Cerebellar nuclear complex (tissue), 1 donor: ENCODE measurements at places on chromosomes 16 and 17.

- peak; percentile 48 for DNase-seq
Measured at GRCh38 chr17:78040440-78041385, 82.2 kb downstream of the TNRC6C start.

DNA sequence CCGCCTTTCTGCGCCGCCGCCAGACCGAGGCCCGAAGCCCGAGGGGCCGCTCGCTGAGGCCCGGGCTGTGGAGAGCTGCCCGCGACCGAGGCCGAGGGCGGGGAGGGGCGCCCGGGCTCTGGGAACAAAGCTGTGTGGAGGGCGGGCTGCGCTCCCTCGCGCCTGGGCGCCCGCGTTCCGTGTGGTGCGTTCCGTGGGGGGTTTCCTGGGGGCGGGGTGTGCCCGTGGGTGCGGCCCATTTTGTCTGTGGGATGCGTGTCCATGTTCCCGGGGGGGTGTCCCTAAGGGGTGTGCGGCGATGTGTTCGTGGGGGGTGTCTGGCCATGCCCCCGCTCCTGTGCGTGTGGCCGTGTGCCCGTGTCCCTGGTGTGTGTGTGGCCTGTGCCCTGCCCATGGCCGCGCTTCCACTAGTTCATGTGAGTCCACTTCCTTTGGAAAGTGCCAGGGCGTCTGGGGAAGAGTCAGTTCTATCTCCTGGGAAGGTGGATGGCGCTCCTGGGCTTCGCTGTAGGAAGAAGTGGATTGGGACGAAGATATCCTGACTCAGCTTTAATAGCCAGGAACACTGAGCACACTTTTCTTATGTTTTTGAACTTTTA is 520 bp downstream of the JPT2 start:
- no peak for DNase-seq

DNA sequence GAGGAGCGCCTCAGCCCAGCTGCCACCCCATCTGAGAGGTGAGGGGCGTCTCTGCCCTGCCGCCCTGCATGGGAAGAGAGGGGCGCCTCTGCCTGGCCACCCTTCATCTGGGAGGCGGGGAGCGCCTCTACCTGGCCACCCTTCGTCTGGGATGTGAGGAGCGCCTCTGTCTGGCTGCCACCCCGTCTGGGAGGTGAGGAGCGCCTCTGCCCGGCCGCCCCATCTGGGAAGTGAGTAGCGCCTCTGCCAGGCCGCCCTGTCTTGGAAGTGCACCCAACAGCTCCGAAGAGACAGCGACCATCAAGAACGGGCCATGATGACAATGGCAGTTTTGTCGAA is 114.4 kb upstream of the CES5A start:
- no peak for DNase-seq

DNA sequence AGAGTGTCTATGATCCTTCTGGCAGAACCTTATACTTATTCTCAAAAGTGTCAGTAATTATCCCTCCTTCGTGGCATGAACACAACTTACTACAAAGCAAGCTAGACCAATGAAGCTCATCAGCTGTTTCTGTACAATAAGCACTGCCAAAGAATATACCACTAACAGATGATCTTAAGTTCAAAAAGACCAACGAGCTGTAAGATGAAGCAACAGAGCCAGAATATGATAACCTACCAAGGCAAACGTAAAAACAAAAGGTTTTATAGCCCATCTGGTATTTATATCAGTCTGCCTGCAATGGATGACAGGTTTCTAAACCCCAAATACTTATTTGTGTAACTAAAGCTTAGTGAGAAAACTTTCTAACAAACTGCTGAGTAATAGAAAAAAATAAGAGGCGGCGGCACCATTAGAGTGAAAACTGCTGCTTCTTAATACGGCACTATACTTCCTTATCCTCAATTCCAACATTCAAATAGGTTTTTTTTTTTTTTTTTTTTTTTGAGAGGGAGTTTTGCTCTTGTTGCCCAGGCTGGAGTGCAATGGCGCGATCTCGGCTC is 22.1 kb downstream of the NME2 start:
- no peak for DNase-seq

DNA sequence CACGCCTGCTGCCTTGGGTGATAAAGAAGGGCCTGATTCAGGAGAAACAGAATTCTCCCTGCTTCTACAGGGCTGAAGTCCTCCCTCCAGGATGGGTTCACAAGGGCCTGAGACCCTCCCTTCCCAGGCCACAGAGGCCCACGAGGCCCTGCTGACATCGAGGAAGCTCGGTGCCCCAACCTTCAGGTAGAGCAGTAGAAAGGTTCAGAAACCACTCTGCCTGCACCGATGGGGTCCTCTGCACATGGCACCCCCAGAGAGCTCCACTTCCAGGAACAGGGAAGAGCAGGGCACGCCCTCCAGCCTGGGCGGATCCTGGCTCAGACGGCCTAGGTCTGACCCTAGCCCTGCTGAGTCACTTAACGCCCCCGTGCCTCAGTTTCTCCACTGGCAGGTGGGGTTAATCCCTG is 773 bp downstream of the CENPX start:
- DNase-seq, result no peak

DNA sequence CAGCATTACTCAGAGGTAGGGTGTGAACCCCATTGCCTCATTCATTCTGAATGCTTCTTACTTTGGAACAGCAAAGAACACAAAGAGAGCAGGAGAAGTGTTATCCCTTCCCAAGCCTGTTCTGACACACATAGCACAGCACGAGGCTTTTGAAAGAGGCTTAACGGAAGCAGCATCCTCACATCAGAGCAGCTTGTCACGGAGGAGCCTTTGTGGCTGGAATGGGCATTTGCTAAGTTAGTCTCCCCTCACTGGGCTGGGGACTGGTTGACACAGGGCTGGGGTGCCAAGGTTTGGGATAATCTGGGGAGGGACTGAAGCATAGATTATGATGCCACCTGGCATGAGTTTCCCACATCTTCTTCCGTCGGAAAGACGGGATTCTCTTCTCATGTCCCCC is 167.5 kb upstream of the DNAH9 start:
- no peak for DNase-seq

GRCh38 chr17:78172249-78173051 is 4.1 kb downstream of the SYNGR2 start:
- no peak for DNase-seq

- no peak for DNase-seq
Measured at GRCh38 chr16:13561291-13562070, 358.5 kb upstream of the ERCC4 start.

DNA sequence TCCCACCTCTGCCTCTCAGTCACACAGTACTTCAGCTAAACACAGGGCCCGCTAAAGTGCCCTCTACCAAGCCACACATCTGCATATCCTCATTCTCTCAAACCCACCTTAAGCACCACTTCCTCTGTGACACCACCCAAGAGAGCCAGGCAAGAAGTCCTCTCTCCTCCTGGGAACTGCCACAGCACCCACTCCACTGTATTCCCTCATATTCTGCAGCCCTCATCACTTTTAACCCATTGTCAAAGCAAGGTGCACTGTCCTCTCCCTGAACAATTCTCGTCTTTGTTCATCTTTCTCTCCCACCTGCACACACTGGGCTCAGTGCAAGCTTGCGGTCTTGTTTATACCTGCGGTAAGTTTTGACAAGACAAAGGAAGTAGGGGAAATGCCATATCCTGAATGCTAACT is 13.6 kb downstream of the CHD9 start:
- DNase-seq, result no peak

DNA sequence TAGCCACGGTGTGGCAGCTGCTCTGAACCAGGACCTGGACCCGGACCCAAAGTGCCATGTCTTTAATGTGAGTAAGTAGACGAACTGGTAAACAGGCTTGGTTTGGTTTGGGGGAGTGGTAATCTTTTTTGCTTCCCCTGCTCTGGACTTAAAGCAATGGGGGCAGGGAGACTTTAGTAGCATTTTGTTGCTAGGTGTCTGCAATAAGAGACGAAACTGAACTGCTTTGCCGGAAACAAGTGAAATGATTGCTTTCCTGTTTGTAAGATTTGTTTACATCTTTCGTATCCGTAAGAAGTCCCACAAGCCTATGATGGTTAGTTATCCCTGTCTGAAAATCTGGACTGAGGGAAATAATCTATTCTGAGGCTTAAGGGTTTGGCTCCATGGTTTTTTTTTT is 21.5 kb downstream of the PRCD start:
- DNase-seq, result no peak

DNA sequence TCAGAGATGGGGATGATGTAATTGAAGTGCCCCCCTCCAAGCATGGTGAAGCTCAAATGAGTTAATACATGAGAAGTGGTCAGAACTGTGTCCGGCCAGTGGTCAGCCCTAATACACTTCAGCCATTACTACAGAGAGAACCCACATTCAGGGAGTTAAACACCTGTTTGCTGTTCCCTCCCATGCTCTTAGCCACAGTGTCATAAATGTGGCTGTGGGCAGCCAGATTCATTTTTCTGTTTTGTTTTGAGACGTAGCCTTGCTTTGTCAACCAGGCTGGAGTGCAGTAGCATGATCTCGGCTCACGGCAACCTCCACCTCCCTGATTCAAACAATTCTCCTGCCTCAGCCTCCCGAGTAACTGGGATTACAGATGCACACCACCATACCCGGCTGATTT is 139.9 kb downstream of the DNAH9 start:
- DNase-seq, result no peak

DNA sequence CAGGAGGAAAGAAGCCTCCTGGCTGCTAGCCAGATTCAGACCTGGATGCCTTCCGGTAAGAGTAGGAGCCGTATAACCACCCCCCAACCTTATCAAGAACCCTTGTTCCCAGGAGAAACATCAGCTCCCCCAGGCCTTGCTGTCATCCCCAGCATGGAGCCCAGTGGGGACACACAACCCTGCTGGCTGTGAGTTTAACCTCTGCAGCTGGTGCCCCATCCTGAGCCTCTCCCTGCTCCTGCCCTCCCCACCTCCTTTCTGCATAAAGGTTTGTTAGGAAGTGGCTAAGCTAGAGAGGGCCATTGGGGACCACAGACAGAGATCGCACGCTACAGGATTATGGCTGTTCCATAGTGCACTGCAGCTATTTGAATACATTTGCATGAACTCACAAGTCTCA is 55.5 kb upstream of the RPL38 start:
- DNase-seq, result no peak

- no peak for DNase-seq
Measured at GRCh38 chr17:18967916-18968315, 16.0 kb downstream of the SLC5A10 start.

DNA sequence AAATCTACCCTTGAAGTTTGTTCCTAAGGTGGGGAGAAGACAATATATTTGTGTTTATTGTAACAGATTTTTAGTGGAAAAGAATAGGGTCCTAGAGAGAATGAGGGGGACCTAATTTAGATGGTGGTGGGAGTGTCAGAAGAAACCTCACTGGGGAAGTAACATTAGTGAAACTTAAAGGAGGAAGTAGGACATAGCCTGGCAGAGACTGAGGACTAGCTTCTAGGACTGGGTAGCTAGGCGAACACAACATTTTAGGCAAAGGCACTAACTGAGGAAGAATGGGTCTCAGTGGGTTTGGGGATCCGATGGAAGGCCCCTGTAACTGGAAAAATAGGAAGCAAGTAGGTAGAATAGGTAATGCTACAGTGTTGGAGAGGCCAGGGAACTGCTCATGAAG is 4.2 kb upstream of the ARL2BP start:
- no peak for DNase-seq

DNA sequence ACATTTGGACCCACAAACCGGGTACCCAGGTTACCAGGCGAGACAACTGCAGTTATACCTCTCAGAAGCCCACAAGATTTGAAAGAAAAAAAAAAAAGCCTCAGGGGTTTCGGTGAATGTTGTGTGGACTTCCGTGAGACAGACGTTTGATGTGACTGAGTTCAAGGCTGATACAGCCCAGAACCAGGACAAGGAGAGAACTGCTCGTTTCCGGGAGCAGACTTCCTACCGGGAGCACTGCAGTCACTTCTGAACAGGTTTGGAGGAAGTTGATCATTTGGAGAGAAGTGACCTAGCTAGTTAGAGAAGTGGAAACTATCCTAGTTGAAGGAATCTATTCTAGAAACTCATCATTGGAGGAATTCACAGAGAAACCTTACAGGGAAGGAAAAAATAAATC is 847 bp downstream of the CKLF start:
- no peak for DNase-seq

- no peak for DNase-seq
Measured at GRCh38 chr17:4788159-4788806, 481 bp upstream of the GLTPD2 start.

GRCh38 chr16:70715055-70715858 is 29.4 kb upstream of the MTSS2 start:
- DNase-seq, result no peak

- DNase-seq, result no peak
Measured at GRCh38 chr16:85180047-85180826, 68.0 kb upstream of the CIBAR2 start.
